ENCODE measurements at places on chromosomes 3 and 15.

DNA sequence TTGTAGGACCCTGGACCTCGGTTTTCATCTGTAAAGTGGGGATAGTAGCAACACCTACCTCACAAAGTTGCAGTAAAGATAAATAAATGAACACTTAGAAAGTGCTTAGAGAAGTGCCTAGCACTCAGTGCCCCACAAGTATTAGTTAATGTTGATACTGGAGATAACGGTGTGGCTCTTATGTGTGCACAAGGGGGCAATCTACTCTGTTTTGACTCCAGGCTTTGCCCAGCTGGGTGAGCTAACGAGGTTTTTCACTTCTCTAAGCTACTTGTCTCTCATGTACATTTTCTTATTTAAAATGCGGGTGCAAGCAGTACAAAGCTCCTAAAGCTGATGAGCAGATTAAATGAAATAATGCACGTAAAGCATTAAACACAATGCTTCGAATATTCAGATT, 193.5 kb upstream of the ICE2 start:
- DNase-seq, result no peak

- DNase-seq, result peak; percentile 22
Measured at GRCh38 chr3:5428607-5429516, 241.4 kb downstream of the EDEM1 start.

GRCh38 chr3:172194702-172195406, 155.5 kb downstream of the FNDC3B start:
- no peak for DNase-seq

DNA sequence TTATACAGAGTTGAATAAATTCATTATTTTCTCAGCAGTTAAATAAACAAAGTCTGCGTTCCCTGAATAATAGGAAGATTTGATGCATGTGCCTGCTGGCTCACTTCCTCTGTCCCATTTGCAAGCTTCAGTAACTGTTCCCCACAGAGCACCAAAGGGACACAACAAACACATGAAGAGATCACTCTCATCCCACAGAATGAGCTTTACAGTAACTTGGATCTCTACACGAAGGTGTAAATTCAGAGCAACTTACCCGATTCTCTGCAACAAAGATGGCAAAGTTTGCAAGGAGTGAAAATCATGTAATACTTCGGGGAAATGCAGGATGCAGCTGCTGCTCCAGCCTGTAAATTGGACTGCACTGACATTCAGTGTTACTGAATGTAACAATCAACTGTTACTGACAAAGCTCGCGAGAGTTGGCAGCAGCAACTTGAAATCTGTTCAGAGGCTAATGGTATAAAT, at the start of gene BCHE:
TSS of gene BCHE (minus strand) at position 366 of the 468 bp plus-strand sequence. CDS start 6,390 bp downstream, outside the sequence.
- peak; percentile 32 for DNase-seq

DNA sequence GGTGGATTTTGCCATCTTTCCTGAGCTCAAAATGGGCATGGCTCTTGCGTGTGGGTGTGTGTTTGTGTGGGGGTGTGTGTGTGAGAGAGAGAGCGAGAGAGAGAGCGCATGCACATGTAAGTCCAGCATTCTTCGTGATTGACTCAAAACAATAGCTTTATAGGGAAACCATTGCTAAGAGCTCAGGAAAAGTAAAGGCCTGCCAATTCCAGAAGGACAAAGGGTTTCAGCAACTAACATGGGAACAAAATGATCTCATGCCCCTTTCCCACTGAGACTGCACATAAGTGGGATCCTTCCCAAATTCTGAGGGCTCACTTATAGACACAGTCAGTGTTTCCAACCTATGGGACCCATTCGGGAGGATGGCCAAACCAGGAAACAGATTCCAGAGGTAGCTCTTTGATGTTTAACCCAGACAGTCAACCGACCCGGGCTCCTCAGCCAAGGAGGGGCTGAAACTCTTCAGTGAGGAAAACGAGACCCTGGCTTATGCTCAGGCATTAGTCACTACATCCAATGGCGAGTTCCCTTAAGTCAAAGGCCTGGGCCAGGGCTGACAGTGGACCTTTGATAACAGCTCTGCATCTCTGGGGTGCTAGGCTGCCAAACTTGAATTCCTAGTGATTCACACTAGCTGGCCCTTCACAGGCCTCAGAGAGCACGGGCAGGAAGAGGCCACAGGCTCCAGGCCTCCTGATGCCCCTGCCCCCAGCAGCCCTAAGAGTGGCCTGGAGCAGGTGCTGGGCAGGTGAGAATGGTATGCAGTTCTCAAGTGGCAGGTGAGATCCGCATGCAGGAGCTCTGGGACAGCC, 305.0 kb upstream of the C2CD4B start:
- peak; percentile 0 for DNase-seq

GRCh38 chr3:178787960-178788359, 251.7 kb downstream of the KCNMB2 start:
- DNase-seq, result no peak

- no peak for DNase-seq
Measured at GRCh38 chr3:95312650-95313049, 1249.8 kb downstream of the NSUN3 start.

DNA sequence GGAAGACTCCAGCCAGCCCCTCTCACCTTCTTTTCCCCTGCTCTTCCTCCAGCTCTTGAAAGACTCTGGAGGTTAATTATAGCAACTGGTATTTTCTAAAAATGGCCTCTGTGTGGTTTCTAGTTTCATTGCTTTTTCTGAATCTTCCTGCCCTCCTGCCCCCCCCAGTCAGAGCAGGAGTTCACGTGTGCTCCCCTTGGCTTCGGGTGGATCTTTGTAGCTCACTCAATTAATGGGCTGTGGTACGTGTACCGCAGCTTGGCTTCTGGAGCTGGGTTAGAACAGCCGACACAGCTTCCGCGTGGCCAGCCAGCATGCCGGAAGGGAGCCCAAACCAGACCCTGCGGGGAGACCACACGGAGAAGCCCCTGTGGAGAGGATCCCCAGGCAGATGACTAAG, 31.5 kb downstream of the TM2D3 start:
- no peak for DNase-seq

GRCh38 chr15:45743426-45744235, 108.8 kb downstream of the SQOR start:
- DNase-seq, result no peak

DNA sequence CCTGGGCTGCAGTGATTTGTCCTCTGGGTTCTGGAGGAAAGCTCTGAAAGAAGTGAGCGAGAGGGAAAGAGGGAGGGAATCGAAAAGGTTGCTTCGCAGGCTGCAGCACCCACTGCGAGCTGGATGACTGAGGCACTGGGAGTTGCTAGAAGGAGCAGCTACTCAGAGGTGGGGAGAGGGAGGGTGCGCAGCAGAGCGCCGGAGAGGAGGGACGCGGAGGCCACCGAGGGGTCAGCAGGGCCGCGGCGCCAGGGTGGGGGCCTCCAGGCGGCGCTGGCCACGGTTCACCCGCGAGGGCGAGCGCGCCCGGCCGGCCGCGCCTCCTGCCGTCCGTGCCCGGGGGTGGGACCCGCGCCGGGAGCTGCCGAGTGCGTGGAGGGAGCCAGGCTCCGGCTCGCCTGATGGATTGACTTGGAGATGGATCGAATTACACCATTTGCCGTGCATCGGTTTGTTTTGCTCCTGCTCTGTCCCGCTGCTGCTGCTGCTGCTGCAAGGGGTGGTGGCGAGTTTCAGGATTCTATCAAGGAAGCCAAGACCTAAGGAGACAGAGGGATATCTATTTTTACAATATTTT, at the start of gene SEMA6D:
TSS of gene SEMA6D (plus strand) at position 470 of the 577 bp plus-strand sequence. CDS start 42,294 bp downstream, outside the sequence.
- DNase-seq, result peak; percentile 77

- DNase-seq, result no peak
Measured at GRCh38 chr3:140396110-140396509, 281.8 kb upstream of the TRIM42 start.

GRCh38 chr15:87656372-87656771, 600.2 kb downstream of the NTRK3 start:
- DNase-seq, result no peak

GRCh38 chr3:116046350-116046749, 398.9 kb downstream of the LSAMP start:
- DNase-seq, result no peak

DNA sequence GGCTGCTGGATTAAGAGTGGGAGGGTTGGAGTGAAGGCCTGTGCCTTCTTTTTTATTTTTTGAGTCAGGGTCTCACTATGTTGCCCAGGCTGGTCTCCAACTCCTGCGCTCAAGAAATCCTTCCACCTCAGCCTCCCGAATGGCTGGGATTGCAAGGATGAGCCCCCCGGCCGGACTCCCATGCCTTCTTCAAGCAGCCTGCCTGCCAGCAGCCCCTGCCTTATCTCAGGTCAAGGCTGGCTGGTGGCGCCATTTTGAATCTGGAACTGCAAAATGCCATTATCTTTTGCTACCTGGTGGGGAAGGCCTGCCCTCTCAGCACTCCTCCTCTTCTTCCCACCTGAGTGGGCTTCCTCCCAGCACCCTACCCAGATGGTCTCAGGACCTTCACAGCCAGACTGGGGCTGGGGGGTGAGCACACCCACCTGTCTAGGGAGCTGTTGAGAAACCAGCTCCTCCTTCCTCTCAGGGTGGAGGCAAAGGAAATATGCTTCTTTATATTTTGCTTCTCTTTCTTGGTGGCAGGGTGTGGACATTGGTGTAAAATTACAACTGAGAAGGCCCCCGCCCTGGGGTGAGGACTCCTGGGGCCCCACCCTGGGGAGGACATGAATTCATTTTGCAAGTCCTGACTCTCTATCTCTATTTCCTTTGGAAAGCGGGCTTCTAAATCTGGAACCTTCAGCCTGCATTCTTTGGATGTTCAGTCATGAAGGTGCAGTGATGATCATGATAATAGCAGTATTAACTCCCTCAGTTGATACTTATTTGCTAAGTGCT, 7.7 kb upstream of the FLNB start:
- no peak for DNase-seq

Data from SW480 (cell line).